ENCODE measurements at places on chromosomes 6 and 20.

- DNase-seq: no peak
Measured at GRCh38 chr6:24991810-24992467, 56.2 kb upstream of the RIPOR2 start.

DNA sequence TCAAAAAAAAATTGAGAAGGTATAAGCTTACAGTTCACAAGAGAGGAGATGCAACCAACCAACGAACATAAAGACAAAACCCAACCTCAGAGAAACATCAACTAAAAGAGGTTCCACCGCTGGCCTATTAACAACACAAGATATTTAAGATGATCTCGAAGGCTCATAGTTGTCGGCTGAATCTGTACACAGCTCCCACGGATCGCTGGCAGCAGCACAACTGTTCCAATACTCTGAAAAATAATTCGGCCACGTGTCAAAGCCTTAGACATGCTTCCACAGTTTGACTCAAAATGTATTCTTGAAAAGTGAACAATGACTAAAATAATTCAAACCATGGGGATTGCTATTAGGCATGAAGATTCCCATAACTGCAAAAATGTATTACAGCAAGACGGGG, 13.7 kb downstream of the EXOC2 start:
- DNase-seq: no peak

GRCh38 chr6:31090275-31090972, 22.0 kb downstream of the C6orf15 start:
- no peak for DNase-seq

GRCh38 chr20:47501116-47501481, 588 bp upstream of the NCOA3 start:
- no peak for DNase-seq

- no peak for DNase-seq
Measured at GRCh38 chr20:3749087-3749688, 16.7 kb downstream of the HSPA12B start.

DNA sequence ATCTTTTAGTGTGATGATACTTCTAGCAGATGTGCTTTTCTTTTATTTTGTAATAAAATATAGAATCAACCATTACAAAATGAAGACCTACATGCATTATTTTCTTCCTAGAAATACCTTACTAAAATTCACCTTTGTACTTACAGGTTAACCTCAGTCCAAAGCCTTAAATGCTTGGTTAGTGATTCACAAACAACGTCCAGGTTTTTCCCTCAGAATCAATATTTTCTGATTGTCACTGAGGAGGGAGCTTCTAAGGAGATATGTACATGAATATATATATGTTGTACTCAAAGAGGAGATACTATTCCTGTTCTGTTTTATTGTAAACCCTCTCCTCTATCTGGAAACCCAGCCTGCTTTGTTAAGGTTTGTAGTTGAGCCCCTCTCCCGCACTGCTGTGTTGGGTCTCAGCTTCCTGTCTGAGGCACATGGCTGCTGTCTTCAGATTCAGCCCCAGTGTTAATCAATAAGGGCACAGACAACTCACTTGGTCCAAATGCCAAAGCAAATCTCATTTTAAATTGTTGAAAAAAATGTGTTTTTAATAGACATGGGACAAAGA, 33.9 kb upstream of the HS3ST5 start:
- DNase-seq: no peak

DNA sequence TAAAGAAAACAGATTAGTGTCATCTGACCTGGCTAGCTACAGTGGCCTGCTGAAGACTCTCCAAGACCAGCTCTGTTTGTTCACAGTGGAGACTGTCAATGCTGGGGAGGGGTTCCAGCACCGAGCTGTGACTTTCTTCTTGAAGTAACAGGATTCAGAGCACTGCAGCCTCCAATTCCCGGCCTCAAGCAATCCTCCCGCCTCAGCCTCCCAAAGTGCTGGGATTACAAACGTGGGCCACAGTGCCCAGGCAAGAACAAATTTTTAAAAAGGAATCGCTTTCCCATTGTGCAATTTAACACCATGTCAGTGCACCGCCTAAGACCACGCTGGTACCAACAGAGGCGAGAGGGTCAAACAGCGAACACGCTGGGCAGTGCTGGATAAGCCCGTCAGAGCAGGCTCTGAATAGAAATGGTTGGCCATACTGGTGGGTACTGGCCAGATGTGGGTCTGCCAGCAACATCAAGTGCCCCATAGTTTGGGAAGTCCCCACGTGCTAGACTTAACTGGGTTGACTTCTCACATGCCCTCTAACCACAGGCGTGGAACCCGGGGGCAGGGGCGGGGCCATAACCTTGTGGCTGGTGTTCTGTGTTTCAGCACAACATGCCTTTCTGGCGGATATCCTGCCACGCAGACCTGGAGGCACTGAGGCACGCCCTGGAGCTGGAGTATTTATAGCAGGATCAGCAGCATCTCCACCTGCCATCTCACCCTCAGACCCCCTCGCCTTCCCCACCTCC, 168.9 kb downstream of the ZMYND8 start:
- no peak for DNase-seq

- no peak for DNase-seq
Measured at GRCh38 chr20:6282642-6283041, 159.8 kb upstream of the FERMT1 start.

DNA sequence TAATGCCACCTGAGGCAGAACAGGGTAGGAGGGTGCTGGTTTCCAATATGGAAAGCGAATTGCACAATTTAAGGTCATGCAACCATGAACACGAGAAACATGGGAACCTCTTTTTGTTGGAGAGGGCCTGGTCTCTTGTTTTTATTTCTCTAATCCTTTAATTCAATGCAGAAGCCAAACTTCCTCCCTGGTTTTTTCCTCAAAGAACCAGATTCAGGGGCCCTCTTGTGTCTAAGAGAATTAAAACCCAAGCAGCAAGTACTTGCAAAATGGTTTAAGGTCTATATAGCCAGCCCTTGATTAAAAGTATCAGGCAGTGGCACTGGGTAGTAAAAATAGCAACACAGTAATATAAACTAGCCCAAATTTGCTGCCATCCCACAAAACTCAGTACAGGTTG, 19.5 kb downstream of the GSTA4 start:
- DNase-seq: no peak

- no peak for DNase-seq
Measured at GRCh38 chr6:149079456-149079855, 238.1 kb upstream of the TAB2 start.

DNA sequence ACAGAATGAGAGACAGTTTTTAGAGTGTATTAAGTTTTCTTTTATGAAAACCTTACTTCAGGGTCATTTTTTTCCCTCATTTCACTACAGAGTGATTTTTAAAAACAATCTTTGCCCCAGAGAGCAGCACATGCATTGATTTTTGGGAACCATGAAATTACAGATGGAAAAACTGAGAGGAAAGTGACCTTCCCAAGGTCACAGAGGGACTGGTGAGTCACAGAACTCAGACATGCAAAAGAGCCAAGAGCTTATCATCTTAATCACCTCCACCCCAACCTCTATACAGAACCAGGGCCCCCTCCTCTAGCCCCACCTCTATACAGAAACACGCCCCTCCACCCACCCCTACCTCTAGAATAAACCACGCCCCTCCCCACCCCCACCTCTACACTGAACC, 10.7 kb downstream of the PXMP4 start:
- no peak for DNase-seq

GRCh38 chr6:43426928-43427405, 374 bp upstream of the ABCC10 start:
- no peak for DNase-seq

GRCh38 chr6:97925504-97925903, 642.5 kb upstream of the MMS22L start:
- DNase-seq: no peak

DNA sequence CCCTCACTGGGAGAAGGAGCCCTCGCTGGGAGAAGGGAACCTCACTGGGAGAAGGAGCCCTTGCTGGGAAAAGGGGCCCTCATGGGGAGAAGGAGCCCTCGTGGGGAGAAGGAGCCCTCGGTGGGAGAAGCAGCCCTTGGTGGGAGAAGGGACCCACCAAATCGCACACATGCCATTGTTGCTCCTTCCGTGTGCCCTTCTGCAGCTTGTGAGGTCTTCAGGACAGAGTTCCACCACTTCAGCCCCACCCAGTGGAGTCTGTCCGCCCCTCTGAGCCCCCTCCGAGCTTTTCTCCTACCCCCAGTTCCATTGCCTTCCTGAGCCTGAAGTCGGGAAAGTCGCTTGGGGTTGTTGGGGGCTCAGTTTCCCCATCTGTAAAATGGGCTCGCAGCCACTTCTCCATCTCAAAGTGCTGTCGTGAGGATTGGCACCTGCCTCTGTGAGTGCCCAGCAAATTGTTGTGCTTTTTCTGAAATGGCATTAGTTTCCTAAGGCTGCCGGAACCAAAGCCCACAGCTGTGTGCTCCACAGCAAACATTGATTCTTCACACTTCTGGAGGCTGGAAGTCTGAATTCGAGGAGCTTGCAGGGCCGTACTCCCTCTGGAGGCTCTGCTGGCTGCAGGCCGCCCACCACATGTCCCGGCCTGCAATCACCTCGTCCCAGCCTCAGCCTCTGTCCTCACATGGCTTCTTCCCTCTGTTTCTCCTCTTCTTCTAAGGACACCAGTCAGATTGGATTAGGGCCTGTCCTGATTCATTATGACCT, 124.7 kb upstream of the PMEPA1 start:
- DNase-seq: no peak

- DNase-seq: no peak
Measured at GRCh38 chr6:135088818-135089809, 34.5 kb upstream of the HBS1L start.

DNA sequence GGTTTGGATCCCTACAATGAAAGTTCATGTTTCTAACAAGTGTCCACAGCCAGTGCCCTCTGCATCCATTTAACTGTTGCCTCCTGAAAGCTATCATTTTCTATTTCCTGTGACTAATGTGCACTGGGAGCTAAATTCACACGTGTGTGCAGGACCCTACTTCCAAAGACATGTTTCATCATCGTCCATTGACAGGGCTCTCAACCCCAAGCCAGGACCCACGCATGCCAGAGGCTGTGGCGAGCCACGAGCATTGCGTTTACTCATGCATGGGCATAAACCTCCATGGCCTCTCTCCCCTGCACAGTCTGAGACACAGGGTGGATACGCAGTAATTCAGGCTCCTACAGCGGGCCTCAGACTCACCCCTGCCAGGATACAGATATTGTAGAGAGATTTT, 153.2 kb downstream of the MAFB start:
- no peak for DNase-seq

- no peak for DNase-seq
Measured at GRCh38 chr20:1569415-1569881, 11.9 kb upstream of the SIRPD start.

GRCh38 chr6:153172815-153173214, 41.7 kb upstream of the RGS17 start:
- no peak for DNase-seq

DNA sequence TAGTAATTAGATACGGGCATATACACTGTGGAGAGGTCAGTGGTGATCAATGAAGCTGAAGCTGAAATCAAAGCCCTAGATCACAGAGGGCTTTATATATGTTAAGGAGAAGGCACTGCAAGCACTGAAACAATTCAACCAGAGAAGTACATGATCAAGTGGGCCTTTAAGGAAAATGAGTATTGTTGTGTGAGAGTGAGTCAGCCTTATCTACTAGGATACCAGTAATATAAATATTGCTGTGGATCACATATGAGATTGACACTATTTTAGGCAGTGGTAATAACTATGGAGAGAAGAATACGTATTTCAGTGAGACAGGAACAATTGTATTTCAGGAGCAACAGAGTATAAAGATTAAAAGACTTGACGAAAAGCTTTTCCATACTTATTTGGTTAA, 1172.2 kb upstream of the GJE1 start:
- no peak for DNase-seq

GRCh38 chr20:14611479-14611878, 274.1 kb upstream of the FLRT3 start:
- DNase-seq: no peak

GRCh38 chr6:164273491-164273890, 859.0 kb downstream of the QKI start:
- DNase-seq: no peak

GRCh38 chr20:31260326-31260932, 3.0 kb downstream of the DEFB115 start:
- no peak for DNase-seq

DNA sequence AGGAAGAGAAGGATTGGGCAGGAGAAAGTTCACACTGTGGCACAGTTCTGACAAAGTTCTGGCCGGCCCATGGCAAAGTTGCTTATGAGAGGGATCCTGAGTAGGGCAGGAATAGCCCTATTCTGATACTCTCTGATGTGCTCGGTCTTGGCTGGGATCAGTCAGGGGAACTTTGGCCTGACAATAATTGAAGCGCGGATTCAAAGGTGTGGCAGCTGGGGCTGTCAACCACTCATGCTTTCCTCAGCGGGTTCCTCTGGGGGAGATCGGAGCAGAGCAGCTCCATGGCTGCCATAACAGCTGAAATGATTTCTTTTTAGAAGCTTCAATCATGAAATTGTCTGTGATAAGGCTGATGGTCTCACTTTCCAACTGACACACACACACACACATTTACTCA, 714.1 kb downstream of the DHX35 start:
- DNase-seq: no peak
